ENCODE measurements at places on chromosomes 5 and 9.

DNA sequence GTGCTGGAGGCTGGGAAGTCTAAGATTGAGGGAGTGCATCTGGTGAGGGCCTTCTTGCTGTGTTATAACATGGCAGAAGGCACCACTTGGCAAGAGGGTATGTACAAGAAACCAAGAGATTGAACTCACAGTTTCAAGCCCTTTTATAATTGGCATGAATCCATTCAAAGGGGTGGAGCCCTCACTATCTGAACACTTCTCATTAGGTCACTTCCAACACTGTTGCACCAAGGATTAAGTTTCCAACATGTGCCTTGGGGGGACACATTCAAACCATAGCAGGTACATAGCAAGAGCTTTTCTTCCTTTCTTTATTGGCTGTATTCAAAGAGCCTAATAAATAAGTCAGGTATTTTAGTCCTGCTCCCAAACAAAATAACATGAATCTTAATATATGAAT is 62.7 kb downstream of the PRELID2 start:
- DNase-seq = no peak

DNA sequence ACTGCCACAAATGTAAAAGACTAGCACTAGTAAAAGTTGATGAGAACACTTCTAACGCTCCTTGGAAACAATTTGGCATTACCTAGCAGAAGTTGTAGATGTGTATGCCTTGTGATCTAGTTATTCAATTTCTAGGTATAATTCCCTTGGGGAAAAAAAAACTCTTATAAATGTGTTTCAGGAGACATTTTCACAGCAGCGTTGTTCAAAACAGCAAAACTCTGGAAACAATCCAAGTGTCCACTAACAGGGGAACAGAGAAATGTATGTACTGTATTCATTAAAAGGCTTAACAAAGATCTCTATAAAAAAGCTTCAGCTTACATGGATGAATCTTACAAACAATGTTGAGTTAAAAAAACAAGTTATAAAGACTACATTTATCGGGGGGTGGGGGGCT is 30.4 kb downstream of the NR3C1 start:
- no peak for DNase-seq

GRCh38 chr9:13648676-13649075 is 369.2 kb upstream of the MPDZ start:
- no peak for DNase-seq

- no peak for DNase-seq
Observed at GRCh38 chr5:157159209-157159751, 6.8 kb downstream of the GARIN3 start.
